ENCODE measurements at places on chromosomes 2 and 18.
A peak's percentile ranks its signal among the peaks of the same experiment; 100 is the strongest.

DNA sequence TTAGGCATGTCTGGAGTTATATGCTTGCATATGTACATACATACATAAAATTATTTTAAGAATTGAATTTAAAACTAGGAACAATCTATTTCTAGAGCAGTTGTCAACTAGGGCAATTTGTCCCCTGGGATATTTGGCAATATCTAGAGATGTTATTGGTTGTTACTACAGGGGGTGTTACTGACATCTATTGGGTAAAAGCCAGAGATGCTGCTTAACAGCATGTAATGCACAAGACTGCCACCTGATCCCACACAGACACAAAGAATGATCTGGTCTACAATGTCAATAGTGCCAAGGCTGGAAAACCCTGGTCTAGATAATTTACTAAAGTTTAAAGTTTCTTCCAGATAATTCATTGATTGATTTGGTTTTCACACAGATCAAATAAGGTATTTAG is 185.3 kb downstream of the NYAP2 start:
- no peak for DNase-seq

DNA sequence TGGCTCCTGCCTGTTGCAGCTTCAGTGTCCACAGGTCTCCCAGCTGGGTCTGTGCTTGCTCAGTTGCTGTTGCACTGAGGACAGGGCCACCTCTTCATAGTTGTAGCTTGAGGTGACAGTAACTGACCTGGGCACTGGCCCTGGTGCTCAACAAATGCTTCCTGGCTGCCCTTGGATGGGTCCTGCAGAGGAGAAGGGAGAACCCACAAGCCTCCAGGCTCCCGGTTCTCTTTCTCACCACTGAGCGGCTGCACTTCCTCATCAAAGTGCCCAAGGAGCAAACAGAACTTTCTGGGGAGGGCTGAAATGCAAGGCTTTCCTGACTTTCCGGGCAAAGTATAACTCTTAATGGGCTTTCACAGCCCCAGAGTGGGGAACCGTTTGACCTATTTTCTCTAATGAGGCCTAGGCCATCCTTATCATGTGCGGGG is 38.7 kb downstream of the LCT start:
- DNase-seq: no peak

GRCh38 chr2:46669016-46669415 is 189.7 kb downstream of the TMEM247 start:
- DNase-seq: no peak

- no peak for DNase-seq
These were observed 15.2 kb upstream of the LBH start for GRCh38 chr2:30216157-30216556.

DNA sequence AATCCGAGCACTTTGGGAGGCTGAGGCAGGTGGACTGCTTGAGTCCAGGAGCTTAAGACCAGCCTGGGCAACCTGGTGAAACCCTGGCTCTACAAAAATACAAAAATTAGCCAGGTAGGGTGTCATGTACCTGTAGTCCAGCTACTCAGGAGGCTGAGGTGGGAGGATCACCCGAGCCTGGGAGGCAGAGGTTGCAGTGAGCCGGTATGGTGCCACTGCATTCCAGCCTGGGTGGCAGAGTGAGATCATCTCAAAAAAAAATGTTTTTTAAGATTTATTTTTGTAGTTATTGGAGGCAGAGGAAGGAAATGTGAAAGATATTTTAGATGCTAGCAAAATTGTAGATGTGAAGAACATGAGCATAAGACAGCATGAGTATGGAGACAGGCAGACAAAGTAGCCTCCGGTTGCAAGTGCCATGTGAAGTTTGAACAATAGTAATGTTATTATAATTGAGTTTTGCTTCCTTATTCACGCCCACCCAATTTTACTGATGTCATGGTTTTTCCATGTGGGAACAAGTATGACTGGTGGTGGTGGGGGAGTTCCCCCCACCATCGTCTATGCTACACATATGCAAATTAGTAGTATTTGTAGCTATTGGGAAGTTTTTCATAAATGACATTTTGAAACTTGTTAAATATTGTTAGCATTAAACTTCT is 18.0 kb downstream of the REL start:
- no peak for DNase-seq

DNA sequence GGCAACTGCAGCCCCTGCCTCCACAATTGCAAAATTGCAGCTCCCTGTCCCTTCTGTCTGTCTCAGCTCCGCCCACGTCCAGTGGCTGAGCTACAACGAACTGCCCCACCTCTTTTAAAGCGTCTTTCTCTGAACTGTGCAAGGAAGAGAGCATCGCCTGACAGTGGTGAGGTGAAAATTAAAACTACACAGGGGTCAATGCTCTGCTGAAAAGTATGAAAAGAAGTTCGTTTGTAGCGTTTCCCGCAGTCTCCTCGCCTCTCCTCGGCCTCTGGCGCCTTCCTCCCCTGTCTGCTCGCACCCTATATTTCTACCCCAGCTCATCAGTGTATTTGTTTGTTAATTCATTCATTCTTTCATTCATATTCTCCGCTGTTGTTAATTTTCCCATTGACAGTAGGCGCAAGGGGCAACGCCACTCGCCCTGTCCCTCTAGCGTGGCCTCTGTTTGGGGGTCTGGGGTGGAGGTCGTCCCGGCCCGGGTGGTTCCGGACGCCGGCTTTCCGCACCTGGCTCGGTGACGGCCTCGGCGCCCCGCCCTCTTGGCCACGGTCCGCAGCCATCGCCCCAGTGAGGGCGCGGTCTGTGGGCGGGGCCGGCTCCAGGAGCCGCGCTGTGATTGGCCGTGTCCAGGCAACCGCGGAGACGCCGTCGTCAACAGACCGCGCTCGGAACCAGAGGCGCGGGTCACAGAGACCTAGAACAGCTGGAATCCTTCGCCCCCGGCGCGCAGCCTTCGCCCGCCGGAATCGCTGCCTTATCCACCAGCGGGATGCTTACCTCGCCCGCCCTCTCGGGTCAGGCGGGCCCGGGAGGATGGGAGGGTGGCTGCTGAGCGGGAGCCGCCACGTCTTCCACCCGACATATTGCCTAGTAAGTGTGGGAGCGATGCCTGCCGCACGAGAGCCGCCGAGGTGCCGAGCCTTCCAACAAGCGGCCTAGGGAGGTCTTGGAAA is at the start of gene VWA3B:
TSS of gene VWA3B (plus strand) at position 677 of the 956 bp plus-strand sequence. CDS start 5,926 bp downstream, outside the sequence.
- peak; percentile 38 for DNase-seq

DNA sequence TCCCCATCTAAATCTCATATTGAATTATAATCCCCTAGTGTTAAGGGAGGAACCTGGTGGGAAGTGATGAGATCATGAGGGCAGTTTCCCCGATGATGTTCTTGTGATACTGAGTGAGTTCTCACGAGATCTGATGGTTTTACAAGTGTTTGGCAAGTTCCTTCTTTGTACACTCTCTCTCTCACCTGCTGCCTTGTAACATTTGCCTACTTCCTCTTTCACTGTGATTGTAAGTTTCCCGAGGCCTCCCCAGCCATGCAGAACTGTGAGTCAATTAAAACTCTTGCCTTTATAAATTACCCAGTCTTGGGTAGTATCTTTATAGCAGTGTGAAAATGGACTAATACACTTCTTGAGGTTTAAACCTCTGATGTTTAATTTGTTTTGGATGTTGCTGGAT is 177.5 kb downstream of the CD8B2 start:
- DNase-seq: no peak

DNA sequence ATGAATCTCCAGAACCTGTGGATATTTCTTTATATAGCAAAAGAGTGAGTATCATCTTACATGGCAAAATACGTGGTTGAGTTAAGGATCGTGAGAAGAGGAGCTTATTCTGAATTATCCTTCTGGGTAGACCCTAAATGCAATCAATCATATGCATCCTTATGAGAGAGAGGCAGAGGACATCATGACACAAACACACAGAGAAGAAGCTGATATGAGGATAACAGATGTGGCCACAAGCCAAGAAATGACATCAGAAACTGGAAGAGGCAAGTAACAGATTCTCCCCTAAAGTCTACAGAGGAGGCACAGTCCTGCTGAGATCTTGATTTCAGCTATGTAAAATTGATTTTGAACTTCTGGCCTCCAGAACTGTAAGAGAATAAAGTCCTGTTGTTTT is 730.2 kb upstream of the ZNF804A start:
- DNase-seq: no peak

DNA sequence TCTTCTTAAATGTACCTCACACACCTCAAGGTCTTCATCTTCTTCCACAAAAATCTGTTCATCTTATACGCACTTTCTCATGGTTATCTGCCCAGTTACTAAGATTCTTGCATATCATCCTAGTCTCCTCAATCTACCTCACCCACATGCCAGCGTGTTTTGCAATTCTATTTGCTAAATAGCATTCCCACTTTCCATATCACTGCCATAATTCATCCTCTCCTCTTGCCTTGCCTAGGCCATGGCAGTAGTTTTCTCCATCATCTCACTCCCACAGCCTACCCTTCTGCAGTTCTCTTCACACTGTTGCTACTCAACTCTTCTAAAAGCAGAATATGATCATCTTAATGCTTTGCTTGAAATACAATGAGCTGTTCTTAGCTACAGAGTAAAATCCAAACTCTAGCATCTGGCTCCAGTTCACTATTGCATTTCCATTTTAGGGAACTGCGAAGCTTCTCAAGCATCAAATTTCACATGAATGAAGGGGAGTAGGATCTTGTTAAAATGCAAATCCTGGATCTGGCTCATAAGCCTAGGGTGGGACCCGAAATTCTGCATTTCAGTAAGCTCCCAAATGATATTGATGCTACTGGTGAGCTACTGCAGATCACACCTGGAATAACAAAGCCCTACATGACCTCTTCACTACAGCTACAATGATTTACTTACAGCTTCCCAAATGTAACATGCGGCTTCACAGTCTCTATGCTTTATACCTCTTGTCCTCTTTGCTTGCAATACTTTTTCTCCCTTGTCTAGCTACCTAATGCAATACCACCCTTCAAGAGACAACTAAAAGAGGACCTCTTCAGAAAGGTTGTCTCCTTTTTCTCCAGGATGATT is 293.9 kb downstream of the SATB2 start:
- DNase-seq: no peak

- no peak for DNase-seq
These were observed 46.4 kb downstream of the CCDC85A start for GRCh38 chr2:56230156-56230555.

DNA sequence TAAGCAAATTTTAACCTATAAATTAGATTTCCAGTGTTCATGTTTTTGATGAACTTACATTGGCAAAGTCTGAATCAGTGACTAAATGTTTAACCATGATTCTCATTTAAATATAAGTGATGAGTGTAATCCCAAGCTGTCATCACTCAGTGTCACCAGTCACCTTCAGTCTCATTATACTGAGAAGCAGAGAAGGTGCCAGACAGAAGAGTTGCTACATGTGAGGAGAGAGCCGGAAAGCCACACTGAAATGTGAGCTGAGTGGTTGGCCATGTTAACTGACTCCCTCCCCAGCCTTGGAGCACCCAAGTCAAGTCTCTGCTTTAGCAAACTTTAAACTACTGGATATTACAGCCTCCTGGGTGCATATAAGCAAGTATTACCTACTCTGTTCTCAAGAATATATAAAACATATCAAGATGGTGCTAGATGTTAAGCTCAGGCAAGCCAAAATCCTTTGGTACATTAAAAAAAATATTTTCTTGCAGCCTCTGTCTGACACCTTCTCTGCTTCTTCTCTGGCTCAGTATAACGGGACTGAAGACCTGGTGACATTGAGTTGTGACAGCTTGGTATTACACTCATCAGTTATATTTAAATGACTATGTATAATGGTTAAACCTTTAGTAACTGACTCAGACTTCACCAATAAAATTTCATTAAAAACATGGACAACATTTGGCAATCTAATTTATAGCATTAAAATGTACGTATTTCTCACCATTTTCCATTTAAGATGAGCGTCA is 75.8 kb upstream of the MAP3K20 start:
- no peak for DNase-seq

DNA sequence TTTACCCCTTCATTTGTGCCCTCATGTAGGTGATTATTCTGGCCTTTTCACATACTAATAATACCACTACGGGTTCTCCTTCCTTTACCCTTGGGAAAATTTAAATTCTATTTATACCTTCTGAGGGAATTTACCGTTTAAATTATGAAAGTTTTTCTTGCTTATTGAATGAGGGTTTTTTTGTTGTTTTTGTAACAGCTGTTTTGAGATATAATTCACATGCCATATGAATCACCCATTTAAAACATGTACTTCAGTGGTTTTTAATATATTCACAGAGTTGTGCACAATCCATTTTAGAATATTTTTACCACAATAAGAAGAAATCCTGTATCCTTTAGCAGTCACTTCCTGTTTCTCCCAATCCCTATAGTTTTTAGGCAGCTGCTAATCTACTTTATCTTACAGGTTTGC is 54.7 kb downstream of the EML4 start:
- no peak for DNase-seq

DNA sequence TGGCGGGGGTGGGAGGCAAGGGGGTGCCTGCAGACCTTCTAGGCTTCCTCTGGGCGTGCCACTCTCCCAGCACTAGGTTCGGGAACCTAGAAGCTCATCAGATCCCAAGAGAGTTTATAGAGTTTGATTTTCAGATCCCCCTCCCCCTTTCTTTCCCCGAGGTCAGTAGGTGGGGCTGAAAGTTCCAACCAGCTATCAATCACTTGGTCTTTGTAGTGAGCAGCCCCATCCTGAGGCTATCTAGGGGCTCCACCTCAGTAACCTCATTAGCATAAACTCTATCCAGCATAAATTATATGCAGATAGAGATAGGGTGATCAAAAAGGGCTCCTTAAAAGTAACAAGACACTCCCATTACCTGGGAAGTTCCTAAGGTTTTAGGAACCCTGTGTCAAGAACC is 32.8 kb downstream of the ERLEC1 start:
- DNase-seq: no peak

GRCh38 chr18:30163573-30163972 is 879.0 kb downstream of the DSC3 start:
- DNase-seq: no peak

GRCh38 chr2:20917719-20918572 is 95.0 kb upstream of the LDAH start:
- DNase-seq: no peak

GRCh38 chr2:161358838-161359237 is 50.6 kb downstream of the PSMD14 start:
- no peak for DNase-seq

- DNase-seq: no peak
These were observed 358.5 kb upstream of the DSEL start for GRCh38 chr18:67875060-67875459.

- DNase-seq: no peak
These were observed 241.2 kb downstream of the TFCP2L1 start for GRCh38 chr2:121043827-121044222.

GRCh38 chr18:65754121-65754520 is 3.3 kb downstream of the CDH7 start:
- DNase-seq: no peak

DNA sequence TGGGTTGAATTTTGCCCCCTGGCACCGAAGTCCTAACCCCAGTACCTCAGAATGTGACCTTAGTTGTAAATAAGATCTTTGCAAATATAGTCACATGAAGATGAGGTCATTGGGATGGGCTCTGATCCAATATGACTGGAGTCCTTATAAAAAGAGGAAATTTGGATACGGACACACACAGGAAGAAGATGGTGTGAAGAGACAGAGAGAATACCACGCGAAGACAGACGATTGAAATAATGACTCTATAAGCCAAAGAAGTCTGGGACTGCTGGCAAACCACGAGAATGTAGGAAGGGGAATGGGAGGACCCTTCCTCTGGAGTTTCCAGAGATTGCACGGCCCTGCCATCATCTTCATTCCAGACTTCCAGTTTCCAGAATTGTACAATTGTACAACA is 98.6 kb downstream of the CPO start:
- DNase-seq: no peak
